ENCODE measurements at places on chromosomes 1 and 21.
A peak's percentile ranks its signal among the peaks of the same experiment; 100 is the strongest.

DNA sequence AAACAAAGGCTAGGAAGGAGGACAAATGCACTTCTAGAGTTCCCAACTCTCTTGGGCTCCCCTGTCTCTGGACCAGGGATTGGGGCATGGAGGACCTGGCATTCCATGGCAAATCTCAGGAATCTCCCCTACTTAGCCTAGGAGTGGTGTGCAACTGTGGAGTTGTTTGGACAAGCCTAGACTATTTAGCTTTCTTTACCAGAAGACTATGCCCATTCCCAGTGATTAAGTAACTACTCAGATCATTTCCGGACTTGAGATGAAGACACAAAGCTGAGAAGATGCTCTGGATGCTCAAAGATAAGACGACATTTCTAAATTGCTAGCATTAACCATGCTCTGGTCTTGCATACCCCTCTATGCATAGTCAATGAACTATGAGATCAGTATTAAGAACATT, 13.7 kb upstream of the MARK1 start:
- DNase-seq: no peak

- DNase-seq: no peak
Measured at GRCh38 chr1:159030311-159030710, 20.6 kb downstream of the IFI16 start.

- peak; percentile 75 for DNase-seq
Measured at GRCh38 chr1:201503397-201504176, 3.3 kb downstream of the CSRP1 start.

- no peak for DNase-seq
Measured at GRCh38 chr21:33932731-33933130, 17.1 kb upstream of the ATP5PO start.

- DNase-seq: no peak
Measured at GRCh38 chr1:233791721-233792120, 112.8 kb upstream of the SLC35F3 start.

GRCh38 chr1:194295685-194296084, 1109.3 kb upstream of the B3GALT2 start:
- peak; percentile 19 for DNase-seq

DNA sequence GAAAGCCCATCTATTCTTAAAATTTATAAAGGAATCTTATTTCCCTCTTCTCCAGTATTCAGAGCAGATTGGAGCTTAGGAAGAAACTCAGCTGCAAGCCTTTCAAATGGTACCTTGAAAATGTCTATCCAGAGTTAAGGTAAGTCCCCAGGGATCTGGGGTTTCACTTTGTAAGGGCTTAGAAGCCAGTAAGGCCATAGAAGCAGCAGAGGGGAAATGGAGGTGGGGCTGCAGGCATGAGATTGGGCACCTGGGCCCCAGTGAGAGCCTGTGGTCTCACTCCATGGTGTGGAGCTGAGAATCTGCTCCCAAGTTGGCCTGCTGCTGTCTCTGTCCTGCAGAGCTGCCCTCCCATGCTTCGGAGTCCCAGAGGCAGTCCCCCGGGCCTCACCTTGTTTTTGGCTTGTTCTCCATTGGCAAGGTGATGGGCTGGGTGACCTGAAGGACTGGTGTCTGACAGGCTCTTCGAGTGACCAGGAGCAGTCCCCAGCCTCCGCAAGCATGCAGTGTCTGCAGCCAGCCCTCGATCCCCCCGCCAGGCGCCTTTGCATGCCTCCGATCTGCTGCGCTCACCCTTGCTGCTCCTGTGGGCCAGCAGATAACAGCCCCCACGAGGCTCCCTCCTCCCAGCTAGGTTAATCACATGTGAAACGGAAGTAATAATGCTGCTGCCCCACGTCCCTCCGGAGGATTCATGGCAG, 163.1 kb downstream of the PGBD5 start:
- DNase-seq: no peak

All from eye (tissue), 1 donor.